ENCODE measurements at places on chromosomes 16 and 17. TPM values are rescaled to one million over a fixed set of nuclear protein-coding genes. Genes with fewer than 3 reads are reported as not detected.

Gene CNTNAP4
- not detected for total RNA-seq

GRCh38 chr17:2837147-2837561, 40.9 kb downstream of the RAP1GAP2 start:
- no peak for DNase-seq

- DNase-seq, result no peak
These were observed 186.5 kb downstream of the PRKCA start for GRCh38 chr17:66488864-66489263.

GRCh38 chr16:81261049-81261648, 22.7 kb downstream of the BCO1 start:
- no peak for DNase-seq

Gene IL34
- total RNA-seq, result 1.3 TPM

Gene SMPD3
- total RNA-seq, result not detected

DNA sequence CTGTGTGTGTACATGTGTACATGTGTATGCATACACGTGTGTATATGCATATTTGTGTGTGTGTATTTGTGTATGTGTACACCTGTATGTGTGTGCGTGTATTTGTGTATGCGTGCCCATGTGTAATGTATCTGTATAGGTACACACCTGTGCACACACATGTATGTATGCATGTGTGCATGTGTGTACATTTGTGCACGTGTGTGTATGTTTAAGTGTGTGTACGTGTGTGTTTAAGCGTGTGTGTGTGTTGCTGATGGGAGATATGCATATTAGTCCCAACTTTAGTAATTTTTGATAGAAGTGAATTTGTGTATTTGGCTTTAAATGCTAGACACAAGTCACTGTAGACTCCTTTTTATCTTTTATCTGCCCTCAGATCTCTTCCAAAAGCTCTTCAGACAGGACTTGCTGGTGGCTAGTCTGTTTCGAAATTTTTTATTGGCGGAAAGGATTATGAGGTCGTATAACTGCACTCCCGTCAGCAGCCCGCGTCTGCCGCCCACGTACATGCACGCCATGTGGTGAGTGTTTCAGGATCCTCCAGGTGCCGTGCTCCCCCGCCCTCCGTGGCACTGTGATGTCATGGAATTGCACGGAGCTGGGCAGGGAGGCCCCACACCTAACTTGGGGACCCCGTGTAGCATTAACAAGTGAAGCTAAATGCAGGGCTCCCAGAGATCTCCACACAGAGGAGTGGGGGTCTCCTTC, 168.8 kb upstream of the CHMP6 start:
- DNase-seq, result no peak

Gene HES7
- not detected for total RNA-seq

Gene PLCD3
- total RNA-seq, result 5.6 TPM

DNA sequence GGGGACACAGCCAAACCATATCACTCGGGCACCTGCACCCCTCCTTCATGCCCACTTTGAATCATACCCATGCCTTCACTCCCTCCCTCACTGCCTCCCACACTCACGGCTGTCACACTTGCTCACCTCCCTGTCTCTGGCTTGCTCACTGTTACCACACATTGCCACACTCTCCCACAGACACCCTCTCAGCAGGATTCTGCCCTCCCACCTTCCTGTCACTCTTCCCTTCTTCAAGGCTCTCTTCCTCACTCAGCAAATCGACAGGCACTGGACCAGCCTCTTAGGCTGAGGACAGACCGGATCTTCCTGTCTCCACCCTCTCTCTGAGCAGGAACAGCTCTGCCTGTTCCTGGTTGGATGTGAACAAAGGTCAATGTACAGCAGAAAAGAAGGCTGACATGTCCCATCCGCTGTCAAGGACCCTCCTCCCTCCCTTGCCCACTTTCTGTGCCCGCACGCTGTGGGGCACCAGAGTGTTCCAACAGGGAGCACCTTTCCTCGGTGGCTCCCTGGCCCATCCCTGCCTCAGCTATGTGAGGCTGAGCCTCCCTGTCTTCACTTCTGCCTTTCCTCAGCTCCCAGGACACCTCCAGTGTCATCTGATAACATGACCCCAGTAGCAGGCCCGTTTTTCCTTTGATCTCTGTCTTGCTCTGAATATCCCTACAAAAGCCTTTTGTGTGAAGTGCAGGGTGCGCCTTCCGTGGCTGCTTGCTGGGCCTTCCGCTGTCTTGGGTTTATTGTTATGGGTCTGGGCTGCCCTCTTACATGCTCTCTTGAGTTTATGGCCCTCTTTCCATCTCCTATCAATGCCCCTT, 47.0 kb downstream of the CCDC182 start:
- DNase-seq, result no peak

DNA sequence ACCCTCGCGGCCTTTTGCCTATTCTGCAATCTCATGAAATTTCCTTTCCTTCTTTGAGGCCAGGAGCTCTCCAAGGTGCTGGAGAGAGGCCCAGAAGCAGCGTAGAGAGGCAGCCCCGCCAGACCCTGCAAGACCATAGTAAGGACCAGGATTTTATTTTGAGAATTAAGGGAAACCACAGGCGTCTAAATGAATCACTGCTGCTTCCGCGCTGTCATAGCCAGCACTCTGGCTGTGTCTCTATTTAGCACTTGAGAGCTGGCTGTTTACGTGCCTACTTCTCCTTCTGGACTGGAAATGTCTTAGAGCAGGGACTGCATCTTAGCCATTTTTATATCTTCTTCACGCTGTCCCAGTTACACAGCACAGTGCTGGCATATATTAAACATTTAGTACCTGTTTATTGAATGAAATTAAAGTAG, 37.6 kb upstream of the PIRT start:
- DNase-seq, result no peak

Gene CIITA
- not detected for total RNA-seq

- DNase-seq, result no peak
These were observed 4.0 kb downstream of the CEMP1 start for GRCh38 chr16:2527071-2527783.

Gene KCNH6
- 0.28 TPM for total RNA-seq

GRCh38 chr16:22004341-22004740, 3.4 kb upstream of the PDZD9 start:
- no peak for DNase-seq

Gene PFN1
- total RNA-seq, result 432 TPM

DNA sequence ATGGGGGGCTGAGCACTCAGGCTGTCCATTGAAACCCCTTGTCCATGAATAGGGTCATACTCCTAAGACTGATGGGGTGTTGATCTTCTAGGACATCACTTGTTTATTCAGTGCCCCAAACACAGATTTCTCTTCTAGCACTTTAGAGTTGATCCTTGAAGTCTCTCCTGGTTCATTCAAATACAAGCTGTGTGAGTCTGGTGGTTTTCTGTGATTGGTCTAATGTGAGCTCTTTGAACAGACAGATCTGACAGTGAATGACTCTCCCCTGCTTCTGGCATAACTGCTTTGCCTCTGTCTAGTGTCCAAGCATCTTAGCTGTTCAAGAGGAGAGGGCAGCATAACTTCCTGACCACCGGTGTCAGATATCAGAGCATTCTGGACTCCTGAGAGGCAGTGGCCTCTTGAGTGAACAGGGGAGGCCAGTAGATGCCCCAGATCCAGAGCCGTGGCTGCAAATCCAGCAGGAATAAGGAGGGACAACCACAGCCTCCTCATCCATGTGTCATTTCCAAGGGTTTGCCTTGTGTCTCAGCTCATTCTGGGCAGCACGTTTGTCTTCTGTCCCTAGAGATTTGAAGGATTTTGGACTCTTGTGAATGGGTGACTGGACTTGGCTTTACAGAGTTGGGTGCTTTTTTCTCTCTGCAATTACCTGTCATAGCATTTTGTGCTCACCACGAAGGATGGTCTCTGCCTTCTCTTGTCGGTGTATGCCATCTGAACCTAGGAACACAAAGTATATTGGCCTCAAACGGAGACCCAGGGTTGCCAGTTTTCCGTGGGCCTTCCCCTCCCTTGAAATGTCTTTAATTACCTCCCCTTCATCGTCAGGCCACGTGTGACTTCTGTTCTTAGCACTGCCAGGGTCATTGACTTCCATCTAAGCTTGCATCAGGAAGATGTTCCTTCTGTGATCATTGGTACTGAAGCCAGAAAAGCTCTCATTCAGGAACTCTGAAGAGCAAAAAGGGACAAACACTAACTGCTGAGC, 13.9 kb upstream of the CLEC18C start:
- peak; percentile 58 for DNase-seq

Gene HMOX2
- total RNA-seq, result 91.1 TPM

Gene CHST4
- total RNA-seq, result under 0.01 TPM

DNA sequence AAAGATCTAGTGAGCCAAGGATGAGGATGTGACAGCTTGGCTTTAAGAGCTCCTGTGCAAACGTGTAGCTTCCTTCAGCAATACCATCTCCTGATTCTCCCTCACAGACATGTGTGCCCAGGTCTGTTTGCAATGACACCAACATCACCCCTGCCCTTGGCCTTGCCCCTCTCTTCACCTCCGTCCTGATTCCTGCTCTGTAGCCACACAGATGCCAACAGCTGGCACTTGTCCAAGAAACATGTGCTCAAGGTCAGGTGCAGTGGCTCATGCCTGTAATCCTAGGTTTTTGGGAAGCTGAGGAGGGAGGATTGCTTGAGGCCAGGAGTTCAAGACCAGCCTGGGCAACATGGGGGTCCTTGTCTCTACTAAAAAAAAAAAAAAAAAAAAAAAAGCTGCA, 103.8 kb upstream of the CRHR1 start:
- no peak for DNase-seq

GRCh38 chr17:9475101-9475658, 100.4 kb downstream of the STX8 start:
- DNase-seq, result no peak
